A172 (cell line): ENCODE measurements at places on chromosomes 7 and 10. TPM values are rescaled to one million over a fixed set of nuclear protein-coding genes. Genes with fewer than 3 reads are reported as not detected.
A peak's percentile ranks its signal among the peaks of the same experiment; 100 is the strongest.

DNA sequence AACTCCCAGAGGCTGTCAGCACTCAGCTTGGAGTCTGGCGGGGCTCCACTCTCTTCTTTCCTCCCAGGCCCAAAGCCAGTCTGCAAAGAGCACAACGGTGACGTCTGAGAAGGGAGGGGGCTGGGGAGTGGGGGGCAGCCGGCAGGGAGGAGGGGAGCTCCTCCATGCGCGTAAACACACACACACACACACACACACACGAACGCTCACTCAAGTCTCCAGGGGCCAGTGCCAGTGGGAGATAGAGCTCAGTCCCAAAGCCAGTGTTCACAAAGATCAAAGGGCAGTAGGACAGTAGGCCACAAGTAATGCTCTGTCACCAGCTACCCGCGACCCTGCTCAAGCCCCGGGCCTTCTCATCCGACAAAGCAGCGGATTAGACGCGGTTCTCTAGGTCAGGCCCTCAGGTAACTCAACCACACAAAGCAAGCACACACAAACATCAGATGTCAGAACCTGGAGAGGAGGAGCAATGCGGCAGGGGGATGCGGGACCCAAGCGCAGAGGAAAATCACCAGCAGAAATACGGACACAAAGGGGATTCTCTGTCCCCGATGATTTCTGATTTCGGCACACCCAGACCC lies 19.9 kb downstream of the TCAF1 start:
- no peak for DNase-seq

GRCh38 chr10:94524146-94524545 lies 21.4 kb upstream of the HELLS start:
- DNase-seq, result peak; percentile 89

Gene CXCL12
- total RNA-seq, result 0.02 TPM in 1 of 2 replicates, not detected in the other

DNA sequence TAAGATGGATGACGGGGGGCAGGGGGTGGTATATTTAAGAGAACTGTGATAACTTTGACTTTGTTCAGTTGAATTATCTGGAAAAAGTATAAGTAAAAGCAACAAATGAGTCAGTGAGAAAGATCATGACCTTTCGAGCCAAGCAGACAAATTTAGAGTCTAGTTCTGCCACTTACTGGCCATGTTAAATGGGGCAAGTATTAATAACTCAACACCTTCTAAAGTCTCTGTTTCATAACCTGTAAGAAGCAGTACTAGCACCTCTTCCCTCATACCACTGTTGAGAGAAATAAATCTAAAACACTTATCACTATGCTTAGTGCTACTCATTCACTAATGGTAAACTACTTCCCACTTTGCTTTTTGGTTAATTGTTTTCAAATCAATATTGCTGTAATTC lies 604.4 kb upstream of the LRRN3 start:
- no peak for DNase-seq

Gene MRLN
- not detected in 2 replicates for total RNA-seq

Gene NRP1
- 134 and 136 TPM in 2 replicates for total RNA-seq

Gene PLAC9
- 0.21 TPM in 1 of 2 replicates, not detected in the other for total RNA-seq

DNA sequence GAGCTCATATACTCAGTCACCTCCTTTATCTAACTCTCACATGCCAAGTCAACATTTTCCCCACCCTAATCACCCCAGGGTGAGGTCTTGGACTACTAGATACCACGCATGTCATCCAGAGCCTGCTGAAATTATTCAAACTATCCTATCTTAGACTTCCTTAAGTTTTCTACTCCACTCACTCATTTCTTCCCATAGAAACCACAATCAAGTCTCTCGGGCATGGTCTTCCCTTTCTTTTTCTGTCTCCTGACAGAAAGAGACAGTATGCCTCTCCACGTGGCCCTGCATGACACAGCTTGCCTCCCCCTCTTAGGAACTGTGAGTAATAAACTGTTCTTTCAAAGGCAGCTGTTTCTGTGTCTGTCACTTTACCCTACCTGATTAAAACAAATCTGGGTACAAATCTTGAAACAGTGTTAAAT lies 29.4 kb downstream of the TAS2R41 start:
- no peak for DNase-seq

DNA sequence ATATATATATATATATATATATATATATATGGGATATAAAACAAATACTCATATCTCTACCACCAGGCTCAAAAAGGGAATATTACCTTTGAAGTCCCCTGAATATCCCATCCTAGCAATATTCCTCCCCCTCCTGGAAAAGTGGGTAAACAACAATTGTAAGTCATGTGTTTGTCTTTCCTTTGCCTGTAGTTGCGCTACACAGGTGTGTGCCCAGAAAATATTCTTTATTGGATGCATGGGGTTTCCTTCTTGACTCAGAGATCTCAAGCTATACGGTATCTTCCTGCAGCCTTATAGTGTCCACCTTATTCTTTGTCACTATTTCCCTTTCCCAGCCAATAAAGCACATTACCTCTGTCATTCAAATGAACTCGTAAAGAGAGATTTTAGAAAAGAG lies 54.2 kb downstream of the MET start:
- DNase-seq, result no peak

DNA sequence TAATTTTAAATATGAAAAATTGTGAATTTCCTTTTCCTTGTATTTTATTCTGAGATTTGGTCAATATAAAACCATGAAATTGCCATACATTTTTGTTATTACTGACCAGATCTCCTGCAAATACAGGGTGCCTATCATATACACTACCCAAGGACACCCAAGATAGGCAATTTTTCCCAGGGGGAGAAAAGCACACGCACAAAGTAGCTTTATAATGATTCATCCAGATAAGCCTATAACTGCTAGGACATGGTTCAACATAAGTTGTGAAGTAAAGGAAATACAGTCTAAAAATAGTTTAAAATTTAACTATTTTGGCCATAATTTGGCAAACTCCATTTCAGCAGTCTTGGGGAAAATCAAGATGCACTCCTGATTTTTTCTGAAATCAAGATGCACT lies 4.8 kb downstream of the RUFY2 start:
- no peak for DNase-seq

Gene BAZ1B
- total RNA-seq, result 123 and 148 TPM in 2 replicates

GRCh38 chr10:124306922-124307371 lies 111.8 kb downstream of the OAT start:
- DNase-seq, result no peak

Gene ACTL6B
- total RNA-seq, result not detected in 2 replicates

Gene CCDC146
- total RNA-seq, result 0.46 and 1.2 TPM in 2 replicates

- no peak for DNase-seq
These were observed 113.9 kb downstream of the ETV1 start for GRCh38 chr7:13875496-13876074.

Gene SAMD9
- 24.1 TPM in 2 replicates for total RNA-seq
